ENCODE measurements at places on chromosomes 2 and 18. TPM values are rescaled to one million over a fixed set of nuclear protein-coding genes. Genes with fewer than 3 reads are reported as not detected.

The SLC14A1 gene
- 135 TPM for total RNA-seq

The HAAO gene
- total RNA-seq = not detected

The CKAP2L gene
- 2.1 TPM for total RNA-seq

The AGXT gene
- total RNA-seq = not detected

The PAX8 gene
- total RNA-seq = 0.65 TPM

The CTAGE1 gene
- total RNA-seq = not detected

Measured in smooth muscle cell of the umbilical artery (primary cell).